Lung (tissue), 17 donors: ENCODE measurements at places on chromosomes 5 and 9. TPM values are rescaled to one million over a fixed set of nuclear protein-coding genes. Genes with fewer than 3 reads are reported as not detected.

The SNAPC3 gene
- 23.6 TPM for total RNA-seq

The CHSY3 gene
- total RNA-seq = 4.1 TPM

The PTGES gene
- 16.0 TPM for total RNA-seq

The C1QTNF3 gene
- total RNA-seq = 20.3 TPM

The AK1 gene
- 72.3 TPM for total RNA-seq

The MAMDC2 gene
- 6.5 TPM for total RNA-seq

The UNC5A gene
- 0.40 TPM for total RNA-seq

The ZFP37 gene
- 8.6 TPM for total RNA-seq

The RLN1 gene
- total RNA-seq = 0.48 TPM

The MCC gene
- total RNA-seq = 38.6 TPM

The TSSK1B gene
- total RNA-seq = 0.28 TPM

The PCDHGA10 gene
- total RNA-seq = 12.9 TPM

DNA sequence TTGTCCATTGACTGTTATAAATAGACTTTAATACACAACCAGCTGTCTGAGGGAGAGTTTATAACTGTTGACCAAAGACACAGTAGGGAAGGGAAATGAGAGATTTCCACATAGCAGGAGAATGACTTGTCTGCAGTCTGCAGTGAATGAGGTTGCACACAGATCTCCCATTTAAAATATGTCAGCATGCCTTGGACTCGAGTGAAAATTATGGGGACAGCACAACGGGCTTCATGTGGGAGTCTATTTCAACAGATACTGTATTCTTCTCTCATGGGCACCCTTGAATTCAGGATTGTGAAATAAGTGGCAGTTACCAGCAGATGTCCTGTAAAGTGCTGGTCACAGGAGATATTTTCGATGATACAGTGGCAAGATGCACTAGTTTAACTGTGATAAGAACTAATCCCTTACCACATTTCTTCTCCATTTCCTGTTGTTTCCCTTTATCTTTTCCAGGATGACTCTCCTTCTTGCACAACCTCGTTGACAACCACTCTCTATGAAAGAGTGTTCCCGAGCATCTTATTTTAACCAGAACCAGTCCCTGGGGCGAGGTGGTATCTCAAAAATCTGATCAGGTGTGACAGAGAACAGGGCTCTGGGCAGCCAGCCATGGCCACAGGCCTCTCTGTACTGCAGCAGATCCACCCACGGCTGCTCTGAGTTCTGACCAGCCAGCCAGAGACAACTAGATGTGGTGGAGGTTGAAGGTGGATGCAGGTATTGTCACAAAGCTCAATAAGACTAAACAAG is 51.5 kb upstream of the MAP3K1 start:
- DNase-seq = no peak

- no peak for DNase-seq
Measured at GRCh38 chr5:82794876-82795275, 282.3 kb downstream of the TMEM167A start.

DNA sequence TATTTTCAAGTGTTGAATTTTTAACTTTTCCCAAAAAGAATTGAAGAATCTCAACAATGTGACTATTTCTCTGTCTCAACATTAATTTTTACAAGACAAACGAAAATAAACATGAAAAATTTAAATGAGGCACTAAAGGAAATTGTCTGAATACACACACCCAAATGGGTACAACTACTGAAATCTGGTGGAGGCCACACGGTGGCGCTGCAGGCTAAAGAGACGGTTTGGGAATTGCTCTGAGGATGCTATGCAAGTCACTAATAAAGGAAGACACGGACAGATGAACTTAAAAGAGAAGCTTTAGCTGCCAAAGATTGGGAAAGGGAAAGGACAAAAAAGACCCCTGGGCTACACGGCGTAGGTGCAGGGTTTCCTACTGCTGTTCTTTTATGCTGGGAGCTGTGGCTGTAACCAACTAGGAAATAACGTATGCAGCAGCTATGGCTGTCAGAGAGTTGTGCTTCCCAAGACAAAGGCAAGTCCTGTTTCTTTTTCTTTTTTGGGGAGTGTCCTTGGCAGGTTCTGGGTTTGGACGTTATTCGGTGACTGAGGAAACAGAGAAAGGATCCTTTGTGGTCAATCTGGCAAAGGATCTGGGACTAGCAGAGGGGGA is at the start of gene PCDHB10:
PCDHB10 (plus strand) TSS at position 244 of the 616 bp plus-strand sequence; CDS start at position 444, 200 bp downstream.
- DNase-seq = peak; percentile 56

GRCh38 chr5:173554038-173554955 is 62.2 kb downstream of the BOD1 start:
- peak; percentile 32 for DNase-seq

DNA sequence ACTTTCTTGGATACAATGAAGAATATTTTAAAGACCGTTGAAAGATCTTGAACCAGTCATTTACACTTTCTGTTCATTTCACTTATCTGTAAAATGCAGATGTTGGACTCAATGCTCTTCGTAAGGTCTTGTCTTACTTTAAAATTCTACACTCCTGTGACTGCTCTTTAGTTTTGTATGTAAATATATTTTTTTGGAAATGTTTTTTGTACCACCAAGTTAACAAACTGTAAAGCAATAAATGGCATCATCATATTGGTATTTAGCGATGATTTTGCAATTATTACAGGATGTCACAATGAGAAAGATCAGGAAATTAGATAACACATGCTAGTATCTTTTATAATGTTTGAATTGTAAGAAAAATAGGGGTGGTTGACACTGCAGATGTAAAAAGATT is 80.8 kb upstream of the GNAQ start:
- DNase-seq = no peak

DNA sequence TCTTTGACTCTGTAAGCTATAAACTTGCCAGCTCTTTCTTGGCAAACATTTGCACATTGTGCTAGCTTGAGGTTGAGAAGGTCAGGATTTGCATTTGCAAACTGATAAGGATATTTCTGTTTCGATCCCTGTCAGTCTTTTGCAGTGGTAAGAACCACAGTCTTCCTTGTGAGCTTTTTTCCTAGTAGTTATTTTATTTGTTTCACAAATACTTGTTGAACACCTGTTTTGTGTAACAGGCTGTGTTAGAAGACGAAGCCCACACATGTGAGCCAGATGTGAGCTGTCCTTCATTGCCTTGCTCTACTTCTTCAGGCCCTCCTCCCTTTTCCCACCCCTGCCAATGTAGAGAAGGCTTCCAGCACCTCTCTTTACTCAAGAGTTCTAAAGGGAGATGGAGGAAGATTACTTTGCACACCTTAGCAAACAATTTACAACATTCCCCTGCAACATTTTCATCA is 327.0 kb upstream of the KLF4 start:
- DNase-seq = no peak

GRCh38 chr5:126099077-126099476 is 324.1 kb upstream of the GRAMD2B start:
- no peak for DNase-seq

DNA sequence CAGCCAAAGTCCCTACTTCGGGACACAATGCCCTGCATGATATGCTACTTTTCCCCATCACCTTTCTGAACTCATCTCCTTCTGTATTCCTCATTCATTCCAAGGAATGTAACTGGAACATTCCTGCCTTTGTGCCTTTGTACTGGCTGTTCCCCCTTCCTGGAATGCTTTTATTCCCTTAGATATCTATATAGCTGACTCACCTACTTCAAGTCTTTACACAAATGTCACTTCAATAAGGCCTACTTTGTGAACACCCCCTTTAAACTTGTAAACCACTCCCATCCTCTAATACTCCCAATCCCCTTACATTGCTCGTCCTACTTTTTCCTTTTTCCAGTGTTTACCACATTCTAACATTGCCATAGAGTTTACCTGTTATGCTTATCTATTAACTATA is 2.4 kb downstream of the NOL6 start:
- DNase-seq = no peak

DNA sequence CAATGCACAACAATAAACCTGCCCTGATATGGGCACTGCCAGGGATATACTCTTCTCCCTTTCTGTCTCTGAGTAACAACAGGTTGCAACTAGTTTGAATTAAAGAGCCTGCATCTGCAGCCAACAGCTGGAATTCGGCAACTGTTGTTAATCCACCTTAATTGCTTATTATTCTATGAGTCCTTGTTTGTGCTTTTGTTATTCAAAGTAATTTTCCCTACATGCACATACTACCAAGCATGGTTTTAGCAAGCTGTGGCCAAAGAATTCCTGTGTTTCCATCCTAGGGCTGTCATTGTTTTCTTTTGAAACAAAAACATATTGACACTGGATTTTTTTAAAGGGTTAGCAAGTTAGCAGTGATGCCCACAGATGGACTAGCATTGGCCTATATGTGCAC is 171.5 kb downstream of the EFNA5 start:
- no peak for DNase-seq

DNA sequence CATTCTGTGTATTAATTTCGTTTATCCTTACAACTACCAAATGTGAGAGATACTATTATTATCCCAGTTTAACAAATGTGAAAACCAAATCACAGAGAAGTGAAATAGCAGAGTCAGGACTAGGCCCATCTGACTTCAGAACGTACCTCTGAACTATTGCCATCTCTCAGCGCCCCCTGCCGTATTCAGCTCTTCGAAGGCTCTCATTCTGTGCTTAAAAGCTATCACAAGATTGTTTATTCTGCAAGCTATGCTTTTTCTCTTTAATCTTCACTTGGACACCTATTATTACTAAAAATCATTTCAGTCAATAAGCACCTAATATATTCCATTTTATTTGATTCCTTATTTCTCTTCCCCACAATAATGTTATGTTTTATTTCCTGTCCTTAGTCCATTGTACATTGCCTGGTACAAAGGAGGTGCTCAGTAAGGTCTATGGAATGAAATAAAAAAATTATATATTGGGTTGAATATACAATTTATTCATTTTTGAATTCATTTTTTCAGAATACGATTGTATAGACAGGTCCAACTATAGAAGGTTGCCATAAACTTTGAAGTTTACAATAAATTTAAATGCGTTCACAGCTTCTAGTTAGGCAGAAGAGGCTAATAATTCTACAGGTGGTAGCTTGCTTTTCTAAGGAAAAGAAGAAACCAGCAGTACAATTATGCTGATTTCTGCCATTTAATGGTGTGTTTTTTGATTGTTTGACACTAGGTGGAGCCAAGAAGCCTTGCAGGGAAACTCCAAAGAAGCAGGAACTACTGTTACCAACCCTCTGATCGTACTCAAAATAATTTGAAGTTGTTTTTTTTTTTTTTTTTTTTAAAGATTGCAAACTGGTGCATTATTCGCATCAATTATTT is 202.2 kb upstream of the DMRTA1 start:
- DNase-seq = peak; percentile 41

DNA sequence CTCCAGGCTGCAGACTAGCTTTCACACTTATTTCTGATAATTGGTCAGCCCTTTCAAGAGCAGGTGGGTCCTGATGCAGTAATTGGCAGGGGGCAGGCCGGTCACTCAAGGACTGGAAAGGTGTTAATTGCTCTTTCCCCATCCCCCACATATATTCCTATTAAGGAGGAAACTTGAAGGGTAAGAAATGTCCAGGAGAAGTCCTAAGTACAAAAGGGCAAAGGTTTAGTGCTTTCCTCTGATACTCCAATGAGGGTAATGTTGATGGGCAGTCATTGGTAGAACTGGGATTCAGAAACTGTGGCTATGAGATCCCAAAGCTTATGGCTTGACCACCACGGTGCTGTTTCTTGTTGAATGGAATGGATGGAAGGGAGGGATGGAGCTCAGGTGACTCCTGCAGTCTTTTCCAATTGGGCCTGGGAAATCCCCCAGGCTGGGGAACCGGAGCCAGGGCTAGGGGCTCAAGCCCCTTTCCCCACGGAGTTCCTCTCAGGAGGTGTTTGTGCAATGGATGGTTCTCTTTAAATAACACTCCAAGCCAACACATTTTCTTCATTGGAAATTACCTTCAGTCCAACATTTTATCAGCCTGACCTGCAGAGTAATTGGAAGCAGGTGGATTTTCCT is 103.2 kb upstream of the ALDH1B1 start:
- no peak for DNase-seq

DNA sequence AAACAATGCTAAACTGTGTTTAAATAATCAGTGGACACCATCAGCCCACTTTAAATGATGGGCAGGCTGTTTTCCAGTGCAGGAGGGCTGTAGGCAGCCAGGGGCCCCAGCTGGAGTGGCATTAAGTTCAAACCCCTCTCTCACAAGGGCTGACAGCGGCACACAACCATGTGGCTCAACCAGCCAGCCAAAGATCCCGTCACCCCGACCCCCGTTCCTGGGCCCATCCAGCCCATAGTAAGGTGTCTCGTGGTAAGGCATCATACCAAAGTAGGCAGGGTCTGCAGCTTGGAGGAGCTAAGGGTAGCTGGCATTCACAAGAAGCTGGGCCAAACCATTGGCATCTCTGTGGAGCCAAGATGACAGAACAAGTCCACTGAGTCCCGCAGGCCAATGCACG is 24.9 kb downstream of the BTNL9 start:
- DNase-seq = no peak

GRCh38 chr5:71907001-71907588 is 188.0 kb downstream of the CARTPT start:
- DNase-seq = no peak

- DNase-seq = no peak
Measured at GRCh38 chr5:10065428-10066000, 184.2 kb downstream of the ATPSCKMT start.

DNA sequence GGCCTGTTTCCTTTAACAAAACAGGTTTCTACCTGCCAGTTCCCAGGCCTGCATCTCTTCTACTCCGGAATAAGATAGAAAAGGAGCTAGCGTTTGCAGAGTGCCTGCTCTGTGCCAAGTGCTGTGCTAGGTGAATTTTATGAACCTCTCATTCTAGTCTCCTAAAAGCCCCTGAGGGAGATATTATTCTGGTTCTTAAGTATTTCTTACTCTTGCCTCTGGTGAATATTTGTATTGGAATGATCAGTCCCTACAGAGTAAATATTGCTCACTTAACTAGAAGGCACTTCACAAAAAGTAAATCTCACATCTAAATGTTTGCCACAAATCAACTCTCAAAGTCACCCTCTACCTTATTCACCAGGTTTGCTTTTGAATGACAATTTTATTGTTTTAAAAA is 227.1 kb downstream of the AUH start:
- no peak for DNase-seq

DNA sequence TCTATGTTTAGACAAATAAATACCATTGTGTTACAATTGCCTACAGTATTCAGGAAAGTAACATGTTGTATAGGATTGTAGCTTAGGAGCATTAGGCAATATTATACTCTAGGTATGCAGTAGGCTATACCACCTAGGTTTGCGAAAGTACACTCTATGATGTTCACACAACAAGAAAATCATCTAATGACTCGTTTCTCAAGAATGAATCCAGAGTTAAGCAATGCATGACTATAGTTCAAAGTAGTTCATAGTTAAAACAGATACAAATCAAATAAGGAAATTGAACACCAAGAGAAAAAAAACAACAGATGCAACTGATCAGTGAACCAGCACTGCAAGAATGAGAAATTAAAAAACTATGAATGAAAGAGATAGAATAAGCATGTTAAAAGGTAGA is 27.6 kb upstream of the ABLIM3 start:
- no peak for DNase-seq

GRCh38 chr5:128290152-128290858 is 206.7 kb downstream of the SLC12A2 start:
- DNase-seq = no peak

DNA sequence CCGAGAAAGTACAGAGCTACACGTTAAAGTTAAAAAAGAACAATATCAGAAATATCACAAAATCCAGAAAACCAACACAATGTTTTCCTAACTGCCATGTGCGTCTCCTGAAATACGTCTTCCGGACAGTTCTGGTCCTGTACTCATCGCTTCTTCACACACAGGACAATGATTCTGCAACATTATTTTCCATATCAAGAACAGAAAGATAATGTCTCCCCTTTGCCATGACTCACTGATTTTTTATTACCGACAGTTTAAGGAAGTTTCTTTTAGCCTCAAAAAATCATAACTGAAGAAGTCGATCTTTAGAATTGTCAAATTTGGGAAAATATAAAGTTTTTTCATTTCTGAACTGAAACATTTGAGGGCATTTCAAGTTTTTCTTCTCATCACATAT is 2.5 kb downstream of the TBC1D9B start:
- no peak for DNase-seq
